GM12878 (cell line): ENCODE measurements at places on chromosomes 3 and 15. TPM values are rescaled to one million over a fixed set of nuclear protein-coding genes. Genes with fewer than 3 reads are reported as not detected.

Gene C3orf85
- total RNA-seq = not detected in 2 replicates

- DNase-seq = no peak
Observed at GRCh38 chr3:194272861-194273742, 78.0 kb downstream of the CPN2 start.

Gene PROK2
- not detected in 2 replicates for total RNA-seq

Gene SPINK8
- total RNA-seq = not detected in 2 replicates

GRCh38 chr3:172844428-172844827 lies 93.9 kb downstream of the ECT2 start:
- DNase-seq = no peak

- DNase-seq = no peak
Observed at GRCh38 chr3:72421126-72421525, 427.1 kb downstream of the SHQ1 start.

GRCh38 chr3:111924283-111924682 lies 54.5 kb upstream of the ABHD10 start:
- DNase-seq = no peak

DNA sequence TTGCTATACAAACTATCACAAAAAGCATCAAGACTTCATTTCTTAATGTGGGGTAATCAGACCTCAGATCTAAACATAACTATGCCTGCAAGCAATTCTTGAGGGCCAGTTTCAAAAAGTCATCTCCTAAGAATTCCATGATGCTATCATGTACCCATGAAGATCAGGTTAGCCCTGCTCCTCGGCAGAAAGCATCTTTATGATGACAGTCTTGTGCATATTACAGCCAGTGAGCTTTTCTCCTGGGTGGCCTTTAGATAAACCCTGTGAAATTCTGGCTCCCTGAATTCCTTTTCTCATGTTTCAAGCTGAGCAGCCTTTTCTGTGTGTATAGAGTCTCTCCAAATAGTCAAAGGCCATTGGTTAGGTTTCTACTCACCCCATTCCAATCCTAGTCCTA lies 201.9 kb upstream of the MCTP2 start:
- no peak for DNase-seq

DNA sequence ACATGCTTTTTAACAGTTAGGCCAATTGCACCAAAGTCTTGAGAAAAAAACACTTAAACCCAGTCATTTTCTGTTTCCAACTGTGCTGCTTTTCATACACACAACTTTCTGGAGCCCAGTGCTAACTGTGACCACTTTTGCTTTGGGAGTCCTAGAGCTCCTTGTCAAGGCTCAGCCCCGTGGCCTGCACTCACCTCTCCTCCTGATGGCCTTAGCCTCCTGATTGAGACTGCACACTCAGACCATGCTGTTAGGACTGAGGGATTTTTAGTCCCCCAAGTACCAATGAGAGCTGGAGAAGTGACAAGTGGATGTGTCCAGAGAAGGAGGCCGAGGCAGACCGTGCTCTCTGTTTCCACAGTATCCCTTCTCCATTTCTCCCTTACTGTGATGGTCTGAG lies 15.2 kb upstream of the RARRES1 start:
- no peak for DNase-seq

Gene SPATA16
- total RNA-seq = not detected in 2 replicates

GRCh38 chr3:18681818-18682345 lies 256.7 kb upstream of the SATB1 start:
- DNase-seq = no peak

- DNase-seq = peak; percentile 9
Observed at GRCh38 chr3:153768561-153769469, 352.4 kb upstream of the ARHGEF26 start.

- DNase-seq = no peak
Observed at GRCh38 chr15:100133001-100133400, 208.8 kb downstream of the ADAMTS17 start.

DNA sequence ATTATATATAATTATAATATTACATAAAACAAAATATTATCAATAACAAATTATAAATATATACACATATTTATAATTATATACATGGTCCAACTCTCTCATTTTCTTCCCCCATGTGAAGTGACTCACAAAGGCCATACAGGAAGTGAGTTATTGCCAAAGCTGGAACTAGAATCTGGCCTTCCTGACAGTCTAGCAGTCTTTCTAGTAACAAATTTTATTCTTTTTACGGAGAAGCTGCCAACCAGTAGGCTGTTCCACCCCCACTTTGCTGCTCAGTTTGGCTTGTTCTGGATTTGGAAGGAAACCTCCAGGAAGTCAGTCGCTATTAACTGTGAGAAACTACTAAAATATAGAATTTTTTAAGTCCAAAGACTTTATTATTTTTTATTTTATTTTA lies 79.6 kb downstream of the DHX36 start:
- no peak for DNase-seq

- DNase-seq = no peak
Observed at GRCh38 chr15:38516626-38517025, 48.0 kb downstream of the RASGRP1 start.

- DNase-seq = no peak
Observed at GRCh38 chr3:39819899-39820298, 10.5 kb downstream of the MYRIP start.

DNA sequence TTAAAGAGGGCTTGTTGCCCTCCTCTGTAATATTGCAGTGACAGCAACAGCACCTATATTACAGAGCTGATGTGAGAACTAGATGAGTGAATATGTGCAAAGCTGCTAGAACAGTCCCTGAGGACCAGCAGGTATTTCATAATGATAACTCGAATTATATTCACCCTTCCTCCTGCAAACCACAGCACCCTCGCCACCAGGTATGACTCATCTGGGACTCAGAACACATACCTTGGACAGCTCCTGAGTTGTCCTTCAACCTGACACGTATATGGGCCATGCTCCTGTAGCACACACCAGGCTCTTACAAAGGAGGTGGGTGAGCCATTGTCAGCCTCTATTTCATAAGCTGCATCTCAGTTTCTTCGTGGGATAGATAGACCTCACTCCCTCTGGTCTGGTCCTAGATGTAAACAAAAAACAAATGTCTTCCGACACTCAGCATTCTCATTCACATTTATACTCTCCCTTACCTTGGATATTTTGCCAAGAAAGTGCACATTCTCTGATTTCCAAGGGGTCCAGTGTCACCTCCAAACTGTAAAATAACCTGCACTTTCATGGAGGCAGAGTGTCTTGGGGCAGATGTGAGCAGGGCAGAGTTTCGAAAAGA lies 124.5 kb downstream of the TLE3 start:
- DNase-seq = no peak

- no peak for DNase-seq
Observed at GRCh38 chr15:79769933-79770759, 126.7 kb downstream of the MTHFS start.

- no peak for DNase-seq
Observed at GRCh38 chr3:108661699-108662098, 72.2 kb downstream of the DZIP3 start.

Gene TRH
- total RNA-seq = not detected in 2 replicates

- no peak for DNase-seq
Observed at GRCh38 chr15:85642693-85643066, 152.0 kb downstream of the KLHL25 start.

GRCh38 chr15:69504352-69505040 lies 51.9 kb downstream of the RPLP1 start:
- no peak for DNase-seq

DNA sequence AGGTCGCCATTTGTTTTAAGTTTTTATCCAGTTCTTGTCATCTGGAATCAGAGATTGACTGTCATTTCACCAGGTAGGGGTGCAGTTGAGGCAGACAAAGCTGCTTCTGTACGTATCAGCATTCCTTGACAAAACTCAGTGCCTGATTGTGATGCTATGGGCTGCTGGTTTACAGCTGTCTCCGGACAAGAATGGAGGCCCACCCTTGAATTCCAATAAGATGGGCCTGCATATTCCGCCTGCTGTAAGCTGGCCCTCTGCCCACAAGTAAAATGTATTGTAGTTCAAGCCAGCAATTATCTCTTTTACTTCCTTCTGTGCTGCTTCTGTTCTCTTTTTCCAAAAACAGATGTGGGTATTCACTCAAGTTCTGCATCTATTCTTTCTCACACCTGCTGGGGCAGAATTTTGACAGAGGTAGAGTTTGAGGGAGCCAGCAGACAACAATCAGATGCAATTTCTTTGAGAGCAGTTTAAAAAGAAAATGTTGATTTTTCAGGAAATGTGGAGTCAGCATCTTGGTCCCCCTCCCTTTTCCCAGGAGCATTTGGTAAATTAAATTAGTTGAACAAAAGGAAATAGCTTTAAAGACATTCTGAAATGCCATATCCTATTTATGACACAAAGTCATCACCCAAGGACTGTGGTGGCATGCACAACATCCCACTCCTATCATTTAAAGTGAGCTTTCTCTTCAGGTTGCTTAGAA lies 53.5 kb downstream of the IQCH start:
- no peak for DNase-seq

Gene C3orf20
- total RNA-seq = 1.6 and 2.0 TPM in 2 replicates

- DNase-seq = no peak
Observed at GRCh38 chr3:66004244-66004643, 34.5 kb downstream of the MAGI1 start.

Gene SAMD7
- total RNA-seq = not detected in 2 replicates

GRCh38 chr3:157113832-157114505 lies 46.0 kb downstream of the CCNL1 start:
- DNase-seq = no peak

Gene GOLGA6D
- total RNA-seq = not detected in 2 replicates

Gene TM4SF18
- total RNA-seq = not detected in 2 replicates

- no peak for DNase-seq
Observed at GRCh38 chr3:20589275-20589674, 403.3 kb upstream of the SGO1 start.

DNA sequence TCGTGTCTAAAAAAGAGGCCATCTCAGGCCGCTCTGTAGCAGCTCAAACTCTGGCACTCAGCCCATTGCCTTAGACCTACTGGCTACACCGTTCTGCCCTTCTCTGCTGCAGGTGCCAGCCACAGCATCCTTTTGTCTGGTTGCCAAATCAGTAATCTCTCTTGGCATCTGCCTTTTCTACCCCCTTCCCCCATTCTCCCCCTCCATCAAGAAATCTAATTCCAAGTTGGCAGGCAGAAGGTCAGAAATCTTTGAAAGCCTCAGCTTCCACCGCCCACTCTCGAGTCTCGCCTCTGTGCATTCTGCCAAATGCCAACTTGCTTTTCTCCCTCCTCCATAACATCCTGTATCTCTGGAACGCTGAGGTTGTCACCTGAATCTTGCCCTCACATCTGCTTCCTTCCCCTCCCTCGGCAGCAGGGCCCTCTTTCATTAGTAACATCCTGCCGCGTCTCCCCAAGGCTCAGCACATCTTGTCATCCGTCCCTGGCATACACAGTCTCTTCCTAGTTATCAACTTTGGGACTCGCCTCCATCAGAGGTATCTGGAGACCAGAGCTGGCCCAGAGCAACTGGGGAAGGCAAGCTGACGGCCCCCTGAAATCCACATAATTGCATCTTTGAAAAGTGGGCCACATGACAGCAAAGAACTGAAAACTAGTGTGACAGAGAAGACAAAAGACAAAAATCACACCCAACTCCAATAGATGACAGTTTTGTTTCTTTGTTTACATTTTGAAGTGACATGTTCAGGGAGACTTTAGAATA lies 312.0 kb upstream of the CCDC54 start:
- no peak for DNase-seq

DNA sequence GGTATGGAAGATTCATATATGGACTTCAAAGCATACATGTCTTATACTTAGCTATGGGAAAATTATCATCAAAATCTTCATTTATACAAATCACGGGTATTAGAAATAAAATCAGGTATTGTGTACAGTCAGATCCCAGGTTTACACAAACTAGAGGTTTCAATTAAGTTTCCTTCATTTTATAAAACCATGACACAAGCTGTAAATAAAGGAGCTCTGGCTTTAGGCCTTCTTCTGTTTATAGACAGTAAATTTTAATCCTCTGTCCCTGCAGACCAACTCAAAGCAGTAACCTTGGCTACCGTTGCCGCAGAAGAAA lies 68.8 kb upstream of the CHD2 start:
- no peak for DNase-seq
